ENCODE measurements at places on chromosomes 16 and 17.

- H3K4me3 ChIP-seq, result no peak overlapping the region
- no peaks in the 10 kb centered on the region for H3K27me3 ChIP-seq
- no peak for DNase-seq
- H3K36me3 ChIP-seq, result peaks cover 62% of the 10 kb centered on the region
These were observed 12.0 kb upstream of the RPL13 start for GRCh38 chr16:89548344-89549006.

- H3K4me1 ChIP-seq, result no peaks in the 10 kb centered on the region
- no peak overlapping the region for H3K4me3 ChIP-seq
- no peak for DNase-seq
- H3K27ac ChIP-seq, result no peak overlapping the region
These were observed 3.6 kb downstream of the FLYWCH1 start for GRCh38 chr16:2915196-2915929.

DNA sequence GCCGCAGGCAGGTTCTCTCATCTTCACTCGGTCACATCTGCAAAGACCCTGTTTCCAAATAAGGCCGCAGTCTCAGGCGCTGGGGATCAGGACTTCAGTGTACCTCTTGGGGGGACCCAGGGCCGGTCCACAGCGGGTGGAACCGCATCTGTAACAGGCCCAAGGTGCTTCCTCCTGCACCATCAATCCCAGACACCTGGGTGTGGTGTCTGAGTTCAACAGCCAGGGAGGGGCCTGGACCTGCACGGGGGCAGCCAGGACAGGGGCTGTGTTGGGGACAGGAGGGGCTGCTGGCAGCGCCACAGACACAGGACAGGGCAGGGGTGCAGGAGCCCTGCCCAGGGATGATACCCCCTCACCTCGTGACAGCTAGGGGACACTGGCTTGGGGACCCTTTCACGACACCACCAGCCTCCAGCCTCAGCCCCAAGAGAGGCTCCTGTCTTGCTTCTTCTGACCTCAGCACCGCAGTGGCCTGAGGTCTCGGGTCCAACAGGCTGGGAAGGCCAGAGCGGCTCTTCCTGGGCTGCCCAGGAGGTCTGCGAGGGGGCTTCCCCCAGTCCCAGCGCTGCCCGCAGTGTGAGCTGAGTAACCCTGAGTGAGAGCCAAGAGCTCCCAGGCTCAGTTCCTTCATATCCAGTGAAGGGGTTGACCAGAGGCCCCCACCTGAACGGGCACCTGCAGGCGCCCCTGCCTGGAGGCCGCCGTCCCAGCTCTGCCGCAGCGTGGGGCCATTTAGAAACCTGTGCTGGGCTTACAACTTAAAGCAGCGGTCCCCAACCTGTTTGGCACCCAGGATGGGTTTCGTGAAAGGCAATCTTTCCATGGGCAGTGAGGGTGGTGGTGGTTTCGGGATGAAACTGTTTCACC, 30.7 kb upstream of the BAHCC1 start:
- no peak overlapping the region for H3K4me3 ChIP-seq
- no peak for DNase-seq
- H3K27ac ChIP-seq, result no peak overlapping the region
- peaks cover 5% of the 10 kb centered on the region for H3K27me3 ChIP-seq

DNA sequence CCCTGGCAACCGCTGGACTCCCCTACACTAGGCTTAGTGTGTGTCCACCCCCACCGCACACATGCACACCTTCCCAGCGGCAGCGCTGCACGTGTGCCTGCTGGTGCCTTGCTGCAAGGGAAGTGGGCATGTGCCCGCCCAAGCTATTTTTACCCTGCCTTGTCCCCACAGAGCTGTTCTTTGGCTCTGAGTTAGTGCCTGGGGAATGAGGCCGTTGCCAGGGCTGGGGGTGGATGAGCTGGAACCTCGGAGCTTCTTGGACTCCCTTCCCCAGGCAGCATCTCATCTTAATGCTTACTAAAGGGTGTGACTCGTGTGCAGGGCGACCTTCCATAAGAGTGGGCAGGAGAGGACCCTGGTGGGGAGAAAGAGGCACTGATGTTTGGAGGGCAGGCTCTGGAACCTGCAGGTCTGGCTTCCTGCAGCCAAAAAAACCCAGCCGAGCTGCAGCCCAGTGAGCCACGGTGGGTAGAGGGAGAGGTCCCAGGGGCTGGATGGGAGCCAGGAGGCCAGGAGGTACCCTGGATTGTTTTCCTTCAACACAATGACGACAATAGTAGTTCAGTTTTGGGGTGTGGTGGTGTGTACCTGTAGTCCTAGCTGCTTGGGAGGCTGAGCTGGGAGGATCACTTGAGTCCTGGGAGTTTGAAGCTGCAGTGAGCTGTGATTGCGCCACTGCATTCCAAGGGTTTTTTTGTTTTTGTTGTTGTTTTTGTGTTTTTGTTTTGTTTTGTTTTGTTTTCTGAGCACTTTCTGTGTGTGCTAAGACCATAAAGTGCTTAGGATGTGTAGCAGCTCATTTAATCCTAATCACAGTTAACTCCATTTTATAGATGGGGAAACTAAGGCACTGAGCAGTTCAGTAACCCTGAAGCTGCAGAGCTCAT, 119.1 kb downstream of the RAB11FIP4 start:
- H3K4me1 ChIP-seq, result peaks cover 35% of the 10 kb centered on the region
- H3K36me3 ChIP-seq, result no peaks in the 10 kb centered on the region
- H3K27ac ChIP-seq, result peak overlapping the region; percentile 83
- H3K27me3 ChIP-seq, result no peaks in the 10 kb centered on the region
- peak; percentile 27 for DNase-seq

DNA sequence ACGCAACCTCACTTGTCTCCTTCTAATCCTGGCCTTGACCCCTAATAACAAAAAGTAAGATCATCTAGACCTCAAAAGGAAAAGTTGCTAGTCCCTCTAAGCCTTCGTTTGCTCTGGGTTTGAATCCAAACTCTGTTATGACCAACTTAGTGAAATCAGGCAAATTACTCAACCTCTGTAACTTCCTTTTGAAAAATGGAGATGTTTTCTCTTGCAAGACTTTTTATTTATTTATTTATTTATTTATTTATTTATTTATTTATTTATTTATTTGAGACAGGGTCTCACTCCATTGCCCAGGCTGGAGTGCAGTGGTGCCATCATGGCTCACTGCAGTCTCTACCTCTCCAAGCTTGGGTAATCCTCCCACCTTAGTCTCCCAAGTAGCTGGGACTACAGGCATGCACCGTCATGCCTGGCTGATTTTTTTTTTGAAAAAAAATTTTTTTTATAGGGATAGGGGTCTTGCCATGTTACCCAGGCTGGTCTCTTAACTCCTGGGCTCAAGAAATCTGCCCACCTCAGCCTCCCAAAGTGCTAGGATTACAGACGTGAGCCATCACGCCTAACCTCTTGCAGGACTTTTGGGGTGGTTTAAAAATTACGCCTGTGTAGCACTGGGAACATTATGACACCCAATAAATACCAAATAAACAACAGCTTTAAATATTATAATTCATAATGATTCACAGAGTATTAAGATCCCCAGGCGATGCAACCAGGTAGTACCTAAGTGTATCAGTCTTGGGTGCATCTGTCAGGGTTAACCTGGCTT, 63.4 kb downstream of the PITPNC1 start:
- peaks cover 58% of the 10 kb centered on the region for H3K4me1 ChIP-seq
- no peaks in the 10 kb centered on the region for H3K27me3 ChIP-seq
- peak overlapping the region; percentile 98 for H3K27ac ChIP-seq
- H3K36me3 ChIP-seq, result peaks cover 3% of the 10 kb centered on the region
- no peak overlapping the region for H3K4me3 ChIP-seq

DNA sequence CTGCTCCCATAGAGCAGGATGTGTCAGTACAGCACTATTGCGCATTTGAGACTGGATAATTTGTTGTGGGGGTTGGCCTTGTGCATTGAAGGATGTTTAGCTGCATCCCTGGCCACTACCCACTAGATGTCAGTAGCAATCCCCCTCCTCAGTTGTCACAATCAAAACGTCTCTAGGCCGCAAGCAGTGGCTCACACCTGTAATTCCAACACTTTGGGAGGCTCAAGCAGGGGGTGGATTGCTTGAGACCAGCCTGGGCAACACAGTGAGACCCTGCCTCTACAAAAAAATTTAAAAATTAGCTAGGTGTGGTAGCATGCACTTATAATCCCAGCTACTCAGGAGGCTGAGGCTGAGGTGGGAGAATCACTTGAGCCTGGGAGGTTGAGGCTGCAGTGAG, 48.4 kb downstream of the CENPV start:
- H3K36me3 ChIP-seq, result peaks cover 20% of the 10 kb centered on the region
- no peak overlapping the region for H3K4me3 ChIP-seq
- H3K4me1 ChIP-seq, result no peaks in the 10 kb centered on the region
- no peak for DNase-seq

- peaks cover 59% of the 10 kb centered on the region for H3K4me1 ChIP-seq
- peak overlapping the region; percentile 44 for H3K27ac ChIP-seq
- peak overlapping the region; percentile 15 for H3K4me3 ChIP-seq
- DNase-seq, result peak; percentile 23
These were observed 1.7 kb downstream of the METRNL start for GRCh38 chr17:83080858-83081683.

GRCh38 chr17:12313786-12314185, 293.1 kb downstream of the MAP2K4 start:
- no peak for DNase-seq
- H3K4me1 ChIP-seq, result no peaks in the 10 kb centered on the region
- H3K36me3 ChIP-seq, result no peaks in the 10 kb centered on the region
- no peaks in the 10 kb centered on the region for H3K27me3 ChIP-seq
- no peak overlapping the region for H3K27ac ChIP-seq

- H3K36me3 ChIP-seq, result peaks cover 62% of the 10 kb centered on the region
- H3K27me3 ChIP-seq, result no peaks in the 10 kb centered on the region
- no peak overlapping the region for H3K4me3 ChIP-seq
- DNase-seq, result no peak
- peaks cover 2% of the 10 kb centered on the region for H3K4me1 ChIP-seq
These were observed 6.0 kb downstream of the BCL7C start for GRCh38 chr16:30887927-30888326.

GRCh38 chr17:46202424-46202823, 9.2 kb upstream of the KANSL1 start:
- no peaks in the 10 kb centered on the region for H3K36me3 ChIP-seq
- DNase-seq, result no peak
- H3K27ac ChIP-seq, result no peak overlapping the region

GRCh38 chr16:12025472-12025871, 48.9 kb downstream of the SNX29 start:
- H3K27me3 ChIP-seq, result no peaks in the 10 kb centered on the region
- DNase-seq, result no peak
- H3K4me1 ChIP-seq, result peaks cover 6% of the 10 kb centered on the region
- H3K4me3 ChIP-seq, result no peak overlapping the region
- H3K27ac ChIP-seq, result no peak overlapping the region

GRCh38 chr17:7431231-7431630, 2.6 kb downstream of the SPEM3 start:
- no peak for DNase-seq
- H3K4me3 ChIP-seq, result no peak overlapping the region
- H3K36me3 ChIP-seq, result no peaks in the 10 kb centered on the region
- no peaks in the 10 kb centered on the region for H3K4me1 ChIP-seq
- H3K27ac ChIP-seq, result no peak overlapping the region

DNA sequence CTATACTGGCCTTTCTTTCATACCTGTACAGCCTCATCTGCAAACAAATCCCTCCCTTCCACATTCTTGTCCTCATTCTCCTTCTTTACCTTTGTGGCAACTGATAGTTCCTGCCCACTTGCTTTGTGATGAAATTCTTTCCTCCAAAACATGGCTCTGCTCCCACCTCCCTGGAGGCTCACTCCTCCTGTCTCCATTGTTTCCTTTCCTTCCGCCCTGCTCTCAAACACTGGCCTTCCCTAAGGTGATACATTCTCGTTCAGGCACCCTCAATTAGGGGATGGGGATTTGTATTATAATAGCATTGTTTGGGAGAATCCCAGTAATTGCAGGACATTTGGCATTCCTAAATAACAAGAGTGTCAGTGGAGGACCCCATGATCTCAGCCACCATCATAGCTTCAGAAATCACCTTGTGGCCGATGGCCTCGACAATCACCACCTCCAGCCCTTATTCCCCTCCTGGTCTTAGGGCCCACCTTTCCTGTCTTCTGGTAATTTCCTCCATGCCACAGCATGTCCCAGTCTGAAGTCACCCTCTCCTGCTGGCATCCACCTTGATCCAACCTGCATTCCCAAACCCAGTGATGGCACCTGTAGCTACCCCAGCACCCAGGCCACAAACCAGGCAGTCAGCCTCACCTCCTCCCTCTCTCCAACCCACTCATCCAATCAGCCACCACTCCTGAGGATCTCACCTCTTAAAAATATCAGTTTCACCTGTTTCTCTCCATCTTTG, 7.9 kb downstream of the UNC119 start:
- no peak overlapping the region for H3K27ac ChIP-seq
- no peak overlapping the region for H3K4me3 ChIP-seq
- peaks cover 27% of the 10 kb centered on the region for H3K4me1 ChIP-seq
- no peaks in the 10 kb centered on the region for H3K27me3 ChIP-seq
- no peak for DNase-seq

- no peak for DNase-seq
- no peak overlapping the region for H3K27ac ChIP-seq
- no peaks in the 10 kb centered on the region for H3K36me3 ChIP-seq
- no peak overlapping the region for H3K4me3 ChIP-seq
- no peaks in the 10 kb centered on the region for H3K4me1 ChIP-seq
These were observed 215.3 kb downstream of the C16orf95 start for GRCh38 chr16:87101903-87102302.

- H3K4me1 ChIP-seq, result no peaks in the 10 kb centered on the region
- H3K36me3 ChIP-seq, result no peaks in the 10 kb centered on the region
- DNase-seq, result no peak
- H3K27me3 ChIP-seq, result no peaks in the 10 kb centered on the region
- no peak overlapping the region for H3K4me3 ChIP-seq
- H3K27ac ChIP-seq, result no peak overlapping the region
These were observed 525.9 kb upstream of the CDH8 start for GRCh38 chr16:62562121-62562520.

- no peak overlapping the region for H3K4me3 ChIP-seq
- no peaks in the 10 kb centered on the region for H3K27me3 ChIP-seq
- DNase-seq, result no peak
- peaks cover 21% of the 10 kb centered on the region for H3K4me1 ChIP-seq
- no peak overlapping the region for H3K27ac ChIP-seq
- H3K36me3 ChIP-seq, result no peaks in the 10 kb centered on the region
These were observed 4.0 kb downstream of the MAP2K6 start for GRCh38 chr17:69418535-69418934.

All from T-cell (primary cell).